Stimulated activated naive B cell treated with anti-CD40 and anti-IgM and Interleukin-4, amounts not matched to agents 10 μg/mL and 1 μg/mL and 100 μg/mL, for 72 hours (primary cell): ENCODE measurements at places on chromosomes 3 and 15.
A peak's percentile ranks its signal among the peaks of the same experiment; 100 is the strongest.

GRCh38 chr3:35908366-35909232 lies 269.3 kb downstream of the ARPP21 start:
- DNase-seq, result peak; percentile 17

DNA sequence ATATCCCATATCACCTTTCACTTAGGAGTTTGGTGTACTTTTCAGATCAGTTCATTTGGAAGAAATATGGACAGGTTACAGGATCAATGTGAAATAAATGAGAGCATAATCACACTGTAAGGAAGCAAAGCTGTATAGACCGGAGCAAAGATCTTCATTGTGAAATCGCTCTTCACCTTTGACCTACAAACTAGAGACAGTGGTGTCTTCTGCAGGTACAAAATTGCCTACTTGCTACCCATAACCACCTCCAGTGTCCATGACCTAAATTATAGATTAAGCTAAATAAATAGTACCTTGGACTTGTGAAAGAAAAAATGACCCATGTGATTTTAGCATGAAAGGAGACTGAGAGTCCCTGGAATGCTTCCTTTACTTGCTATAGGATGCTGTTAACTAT lies 379.5 kb upstream of the SUCLG2 start:
- DNase-seq, result no peak

DNA sequence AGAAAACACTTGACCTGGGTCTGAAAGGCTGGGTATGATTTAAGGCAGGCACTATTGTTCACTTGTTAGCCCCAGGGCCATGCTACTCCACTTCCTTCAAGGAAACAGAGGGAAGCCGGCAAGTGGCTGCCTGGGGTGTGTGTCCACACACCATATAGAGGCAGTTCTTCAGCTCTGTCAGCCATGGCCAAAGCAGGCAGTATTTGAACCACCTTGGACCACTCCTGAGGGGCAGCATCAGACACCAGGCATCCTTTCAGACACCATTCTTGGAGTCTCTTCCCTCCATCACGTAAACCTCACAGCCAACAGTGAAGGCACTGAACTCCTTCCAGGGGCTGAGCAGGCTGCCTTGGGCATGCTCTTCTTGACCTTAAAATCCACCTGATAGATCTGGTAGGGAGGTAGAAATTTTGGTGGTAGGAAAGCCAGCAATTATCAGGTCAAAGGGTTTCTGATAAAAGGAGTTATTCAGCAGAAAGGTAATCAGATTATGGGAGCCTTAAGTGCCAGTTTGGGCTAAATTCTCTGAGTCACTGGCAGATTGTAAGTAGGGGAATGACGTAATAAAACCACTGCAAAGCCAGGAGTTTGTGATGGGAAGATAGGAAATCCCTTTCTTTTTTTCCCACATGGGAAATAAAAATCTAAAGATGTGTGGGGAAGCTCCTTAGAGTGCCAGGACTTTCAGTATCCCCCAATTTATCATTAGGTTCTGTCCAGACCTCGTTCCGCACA lies 20.2 kb downstream of the TGFBR2 start:
- no peak for DNase-seq

DNA sequence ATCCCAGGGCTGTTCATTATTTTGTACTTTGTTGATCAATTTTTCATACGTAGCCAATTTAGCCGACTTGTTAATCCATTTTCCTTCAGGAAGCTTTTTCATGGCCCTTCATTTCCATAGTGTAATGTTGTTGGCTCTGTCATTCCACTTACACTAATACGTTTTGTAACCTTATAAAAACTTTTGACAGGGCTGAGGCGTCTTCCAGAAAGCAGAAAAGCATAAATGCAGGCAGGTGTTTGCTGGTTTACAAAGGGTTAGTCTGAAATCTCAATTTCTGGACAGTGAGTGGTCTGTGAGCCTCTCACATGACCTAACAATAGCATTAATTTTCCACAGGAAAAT lies 444.0 kb downstream of the OTOL1 start:
- no peak for DNase-seq

DNA sequence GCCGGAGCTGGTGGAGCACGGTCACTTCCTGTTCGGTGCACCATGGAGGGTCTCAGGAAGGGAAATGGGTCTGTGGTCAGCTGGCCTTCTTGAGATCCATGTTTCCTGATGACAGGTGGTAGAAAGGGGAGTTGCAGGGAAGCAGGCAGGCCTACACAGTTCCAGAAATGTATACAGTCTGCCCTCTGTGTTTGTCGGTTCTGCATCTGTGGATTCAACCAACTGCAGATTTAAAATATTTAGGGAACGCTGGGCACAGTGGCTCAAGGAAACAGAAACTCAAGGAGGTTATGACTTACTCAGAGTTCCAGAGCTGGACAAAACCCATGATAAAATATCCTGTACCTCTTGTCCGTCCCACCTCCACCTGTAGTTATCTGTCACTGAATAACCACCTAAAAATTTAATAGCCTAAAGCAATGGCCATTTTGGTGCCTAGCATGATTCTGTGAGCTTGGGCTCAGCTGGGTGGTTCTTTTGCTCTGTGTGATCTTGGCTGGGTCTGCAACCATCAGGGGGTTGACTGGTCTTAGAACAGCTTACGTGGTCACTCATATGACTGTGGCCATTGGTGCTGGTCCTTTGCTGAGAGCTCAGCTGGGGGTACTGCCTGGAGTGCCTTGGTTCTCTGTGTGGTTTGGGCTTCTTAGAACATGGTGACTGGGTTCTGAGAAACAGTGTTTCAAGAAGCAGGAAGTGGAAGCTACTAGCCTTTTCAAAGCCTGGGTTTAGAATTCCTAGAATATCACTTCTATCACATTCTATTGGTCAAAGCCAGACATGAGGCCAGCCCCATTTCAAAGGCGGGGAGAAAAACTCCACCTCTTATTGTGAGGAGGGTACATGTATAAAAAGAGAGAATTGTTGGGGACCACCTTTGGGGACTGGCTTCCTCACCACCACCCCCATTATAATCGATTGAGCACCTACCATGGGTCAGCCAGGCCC lies 239.7 kb upstream of the BHLHE40 start:
- DNase-seq, result no peak

- no peak for DNase-seq
These were observed 28.3 kb downstream of the ALS2CL start for GRCh38 chr3:46664971-46665762.

DNA sequence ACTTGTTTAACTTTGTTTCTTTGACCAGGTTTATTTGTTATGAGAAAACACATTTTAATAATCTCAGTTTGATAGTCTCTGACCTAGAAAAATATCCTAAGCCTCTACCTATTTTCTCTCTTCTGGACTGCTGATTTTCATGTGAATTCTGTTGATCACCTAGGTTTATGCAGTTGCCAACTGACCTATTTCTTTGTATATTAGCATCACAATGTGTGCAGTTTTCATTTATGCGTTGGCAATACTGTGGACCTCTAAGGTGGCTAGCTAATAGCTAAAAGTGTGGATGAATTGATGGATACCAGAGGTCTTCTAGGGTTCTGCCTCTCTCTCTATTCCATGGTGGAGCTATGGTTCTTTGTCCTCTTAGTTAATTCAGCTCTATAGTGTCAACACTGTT lies 72.1 kb downstream of the LRRC49 start:
- no peak for DNase-seq

DNA sequence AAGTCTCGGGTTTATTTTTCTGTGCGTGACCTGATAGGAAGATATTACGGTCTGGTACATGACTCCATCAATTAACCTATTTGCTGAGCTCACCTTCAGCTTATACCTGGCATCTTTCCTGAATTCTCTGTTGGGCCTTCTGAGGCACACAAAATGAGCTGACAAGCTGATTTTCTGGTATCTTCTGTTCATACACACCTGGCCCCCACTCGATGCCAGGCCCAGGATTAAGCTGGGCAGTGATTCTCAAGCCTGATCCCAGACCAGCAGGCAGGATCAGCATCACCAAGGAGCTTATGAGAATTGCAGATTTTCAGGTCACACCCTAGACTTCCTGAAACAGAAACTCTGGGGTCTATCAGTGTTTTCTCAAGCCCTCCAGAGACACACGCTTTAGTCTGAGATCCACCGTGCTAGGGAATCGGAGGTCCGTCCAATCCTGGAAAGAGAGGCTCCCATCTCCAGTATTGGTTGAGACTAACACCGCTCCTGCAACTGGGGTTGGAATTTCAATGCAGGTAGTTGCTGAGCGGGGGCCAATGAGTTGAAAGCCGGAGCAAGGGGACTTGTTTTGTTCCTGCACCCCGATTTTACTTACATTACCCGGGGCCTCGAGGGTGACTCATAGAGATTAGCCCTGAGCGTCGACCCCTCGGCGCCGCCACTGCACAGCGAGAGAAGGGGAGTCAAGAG lies 636 bp upstream of the EIF1B start:
- DNase-seq, result no peak

DNA sequence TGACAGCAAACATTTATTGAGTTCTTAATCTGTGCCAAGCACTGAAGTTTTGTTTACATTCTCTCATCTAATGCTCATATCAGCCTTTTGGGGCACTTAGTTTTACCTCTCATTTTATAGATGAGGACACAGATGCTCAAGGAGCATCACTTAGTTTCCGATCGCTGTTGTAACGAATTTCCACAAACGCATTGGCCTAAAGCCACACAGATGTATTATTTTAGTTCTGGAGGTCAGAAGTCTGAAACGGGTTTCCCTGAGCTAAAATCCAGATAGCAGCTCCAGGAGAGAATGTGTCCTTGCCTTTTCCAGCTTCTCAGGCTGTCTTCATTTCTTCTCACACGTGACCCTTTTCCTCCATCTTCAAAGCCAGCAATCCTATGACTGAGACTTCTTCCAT lies 11.1 kb downstream of the SEMA6D start:
- DNase-seq, result no peak

DNA sequence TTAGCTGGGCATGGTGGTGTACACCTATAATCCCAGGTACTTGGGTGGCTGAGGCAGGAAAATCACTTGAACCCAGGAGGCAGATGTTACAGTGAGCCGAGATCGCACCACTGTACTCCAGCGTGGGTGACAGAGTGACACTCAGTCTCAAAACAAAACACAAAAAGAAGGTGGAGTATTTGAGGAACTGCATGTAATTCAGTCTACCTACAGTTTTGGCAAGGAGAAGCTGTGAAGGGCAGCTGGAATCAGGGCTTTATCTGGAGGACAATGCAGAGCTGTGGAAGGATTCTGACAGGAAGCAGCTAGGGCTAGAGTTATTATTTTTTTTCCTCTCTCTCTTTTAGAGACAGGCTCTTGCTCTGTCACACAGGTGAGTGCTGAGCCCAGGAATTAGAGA lies 6.8 kb downstream of the H1-8 start:
- no peak for DNase-seq

GRCh38 chr3:16430717-16431630 lies 82.5 kb downstream of the RFTN1 start:
- DNase-seq, result peak; percentile 89

GRCh38 chr3:24254649-24255048 lies 240.0 kb downstream of the THRB start:
- no peak for DNase-seq

GRCh38 chr3:181919375-181919774 lies 207.7 kb downstream of the SOX2 start:
- no peak for DNase-seq

GRCh38 chr3:43246976-43247375 lies 39.4 kb upstream of the SNRK start:
- no peak for DNase-seq

GRCh38 chr3:9732080-9732739 lies 675 bp downstream of the BRPF1 start:
- peak; percentile 45 for DNase-seq

DNA sequence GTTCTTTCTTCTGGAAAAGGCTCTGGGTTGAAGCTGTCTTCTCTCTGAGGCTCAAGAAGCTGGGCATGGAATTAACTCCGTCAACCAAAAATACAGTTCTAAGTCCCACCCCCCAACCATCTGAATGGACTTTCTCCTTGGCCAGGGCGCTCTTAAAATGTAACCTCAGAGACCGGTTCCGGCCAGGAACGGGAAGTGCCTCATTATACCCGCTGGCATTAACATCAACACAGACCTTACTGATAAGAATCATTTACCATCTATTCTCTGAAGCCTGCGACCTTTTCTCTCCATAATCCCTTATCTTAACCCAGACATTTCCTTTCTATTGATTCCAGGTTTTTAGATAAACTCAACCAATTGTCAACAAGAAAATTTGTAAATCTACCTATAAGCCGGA lies 64.7 kb downstream of the ATP1B3 start:
- DNase-seq, result no peak

- DNase-seq, result no peak
These were observed 345.1 kb downstream of the IL5RA start for GRCh38 chr3:2765002-2765579.

DNA sequence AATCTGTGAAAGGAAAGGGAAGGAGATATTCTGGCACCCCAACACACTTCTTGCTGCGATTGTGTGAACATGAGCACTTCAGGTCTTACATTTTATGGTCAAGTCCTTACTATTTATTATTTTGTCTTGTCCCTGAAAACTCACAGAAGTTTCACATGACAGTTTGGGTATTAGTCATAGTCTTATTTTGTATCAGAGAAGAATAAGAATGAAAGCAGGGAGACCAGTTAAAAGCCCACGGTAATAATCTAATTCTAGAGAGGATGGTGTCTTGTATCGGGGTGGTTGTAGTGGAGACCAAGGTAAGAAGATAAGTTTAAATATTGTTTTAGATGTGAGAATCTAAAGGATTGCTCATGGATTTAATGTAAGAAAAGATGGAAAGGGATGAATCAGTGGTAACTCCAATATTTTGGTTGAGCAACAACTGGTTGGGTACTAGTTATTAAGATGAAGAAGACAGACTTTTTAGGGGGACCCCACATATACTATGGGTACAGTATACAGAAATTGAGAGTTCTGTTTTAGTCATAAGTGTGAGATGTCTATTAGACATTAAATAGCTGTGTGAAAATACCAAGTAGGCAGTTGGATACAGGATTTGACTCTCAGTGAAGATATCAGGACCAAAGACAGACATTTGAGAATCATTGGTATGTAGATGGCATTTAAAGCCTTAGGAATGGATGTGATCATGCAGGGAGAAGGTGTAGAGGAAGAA lies 227.6 kb downstream of the MFSD1 start:
- no peak for DNase-seq

- no peak for DNase-seq
These were observed 28.3 kb downstream of the SRP14 start for GRCh38 chr15:40010686-40011085.

GRCh38 chr3:51709675-51710074 lies 2.8 kb downstream of the GRM2 start:
- DNase-seq, result no peak

- no peak for DNase-seq
These were observed 103.6 kb downstream of the CACNA2D3 start for GRCh38 chr3:54225841-54226528.

GRCh38 chr15:90519688-90520087 lies 10.0 kb upstream of the CRTC3 start:
- DNase-seq, result no peak

GRCh38 chr15:68818769-68819494 lies 1.8 kb downstream of the ANP32A start:
- DNase-seq, result peak; percentile 62
